Midbrain (tissue), 1 donor: ENCODE measurements at places on chromosomes 11 and 22.

- no peak for DNase-seq
These were observed 39.7 kb upstream of the TTLL12 start for GRCh38 chr22:43226377-43227238.

GRCh38 chr22:36405671-36406538, 18.1 kb upstream of the MYH9 start:
- no peak for DNase-seq

DNA sequence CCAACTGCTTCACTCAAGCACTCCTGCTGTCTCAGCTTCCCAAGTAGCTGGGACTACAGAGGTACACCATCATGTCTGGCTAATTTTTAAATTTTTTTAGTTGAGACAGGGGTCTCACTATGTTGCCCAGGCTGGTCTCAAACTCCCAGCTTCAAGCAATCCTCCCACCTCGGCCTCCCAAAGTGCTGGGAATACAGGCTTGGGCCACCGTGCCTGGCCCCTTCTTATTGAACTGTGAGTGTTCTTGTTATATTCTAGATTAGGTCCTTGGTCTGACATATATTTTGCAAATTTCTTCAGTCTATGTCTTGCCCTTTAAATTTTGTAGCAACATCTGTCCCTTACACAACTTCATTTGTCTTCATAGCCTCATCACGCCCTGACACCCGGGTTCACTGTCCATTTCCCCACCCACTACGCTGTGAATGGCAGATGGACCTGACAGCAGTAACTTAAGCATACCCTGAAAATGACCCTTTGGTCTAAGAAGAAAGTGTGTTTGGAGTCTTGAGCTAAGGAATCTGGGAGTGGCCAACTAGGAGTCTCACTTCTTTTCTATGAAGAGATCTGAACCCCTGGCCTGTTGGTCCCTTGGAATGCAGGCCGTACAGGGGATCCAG, 4.2 kb upstream of the FAM118A start:
- no peak for DNase-seq

DNA sequence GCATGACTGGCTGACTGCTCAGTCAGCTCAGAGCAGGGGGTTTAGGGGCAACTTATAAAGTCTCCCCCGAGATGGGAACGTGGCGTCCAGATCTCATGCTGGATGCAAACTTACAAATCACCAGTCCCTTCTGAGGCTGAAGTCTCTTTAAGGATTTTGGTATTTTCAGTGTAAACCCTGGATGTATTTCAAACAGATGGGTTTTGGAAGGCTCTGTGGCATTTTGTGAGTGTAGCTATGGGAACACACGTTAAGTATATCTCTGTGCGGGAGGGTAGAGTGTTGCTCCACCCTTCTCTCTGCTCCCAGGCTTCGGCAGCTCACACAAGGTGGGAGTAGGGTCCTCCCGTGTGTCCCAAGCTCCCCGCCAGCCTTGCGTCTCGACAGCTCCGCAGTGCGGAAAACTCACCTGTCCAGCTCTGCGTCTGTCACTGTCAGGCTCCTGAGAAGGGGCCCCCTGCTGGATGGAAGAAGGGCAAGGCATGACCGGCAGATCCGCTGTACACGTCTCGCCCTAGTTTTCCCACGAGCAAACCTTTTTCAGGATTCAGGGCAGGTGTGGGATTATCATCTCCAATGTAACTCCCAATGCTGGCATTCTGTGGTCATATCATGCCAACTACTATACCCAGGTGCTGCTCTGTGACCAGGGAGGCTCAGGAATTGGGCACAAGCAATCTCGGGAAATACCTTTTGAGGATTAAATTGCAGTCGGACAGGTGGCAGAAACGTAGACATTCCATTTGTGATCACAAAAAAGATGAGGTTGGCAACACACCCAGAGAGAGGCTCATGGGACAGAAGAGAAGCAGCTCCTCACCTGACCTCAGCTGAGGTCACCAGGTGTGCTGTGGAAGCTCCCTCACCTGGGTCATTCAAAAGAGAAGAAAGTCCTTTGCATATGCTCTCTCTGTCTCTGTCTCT, 313.9 kb upstream of the B3GAT1 start:
- DNase-seq, result no peak

DNA sequence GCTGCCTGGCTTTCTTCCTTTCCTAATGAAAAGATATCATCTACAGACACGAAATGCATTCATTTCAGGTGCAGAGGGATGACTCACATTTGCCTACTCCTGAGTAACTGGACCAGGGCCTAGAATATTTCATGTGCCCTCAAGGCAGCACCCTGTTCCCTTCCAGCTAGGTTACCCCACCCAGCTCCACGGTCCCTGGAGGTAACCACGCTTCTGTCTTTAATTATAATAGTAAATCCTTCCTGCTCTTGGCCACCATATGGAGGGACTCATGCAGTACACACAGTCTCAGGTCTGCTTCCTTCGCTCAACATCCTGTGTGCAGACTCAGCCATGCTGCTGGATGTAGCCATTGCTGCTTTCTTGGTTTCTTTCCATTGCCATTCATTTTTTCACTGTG, 22.3 kb downstream of the DHCR7 start:
- no peak for DNase-seq

- DNase-seq, result no peak
These were observed 88.1 kb upstream of the NARS2 start for GRCh38 chr11:78662811-78663210.

- no peak for DNase-seq
These were observed 129.5 kb downstream of the MICAL2 start for GRCh38 chr11:12239804-12240371.

GRCh38 chr11:121489823-121490222, 37.1 kb upstream of the SORL1-AS1 start:
- DNase-seq, result no peak

DNA sequence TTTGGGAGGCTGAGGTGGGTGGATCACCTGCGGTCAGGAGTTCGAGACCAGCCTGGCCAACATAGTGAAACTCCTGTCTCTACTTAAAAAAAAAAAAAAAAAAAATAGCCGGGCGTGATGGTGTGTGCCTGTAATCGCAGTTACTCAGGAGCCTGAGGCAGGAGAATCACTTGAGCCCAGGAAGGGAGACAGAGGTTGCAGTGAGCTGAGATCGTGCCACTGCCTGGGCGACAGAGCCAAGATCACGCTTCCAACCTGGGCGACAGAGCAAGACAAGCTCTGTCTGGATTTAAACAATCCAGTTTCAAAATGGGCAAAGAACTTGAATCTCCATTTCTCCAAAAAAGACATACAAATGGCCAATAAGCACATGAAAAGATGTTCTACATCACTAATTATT, 12.5 kb downstream of the LMO2 start:
- no peak for DNase-seq

DNA sequence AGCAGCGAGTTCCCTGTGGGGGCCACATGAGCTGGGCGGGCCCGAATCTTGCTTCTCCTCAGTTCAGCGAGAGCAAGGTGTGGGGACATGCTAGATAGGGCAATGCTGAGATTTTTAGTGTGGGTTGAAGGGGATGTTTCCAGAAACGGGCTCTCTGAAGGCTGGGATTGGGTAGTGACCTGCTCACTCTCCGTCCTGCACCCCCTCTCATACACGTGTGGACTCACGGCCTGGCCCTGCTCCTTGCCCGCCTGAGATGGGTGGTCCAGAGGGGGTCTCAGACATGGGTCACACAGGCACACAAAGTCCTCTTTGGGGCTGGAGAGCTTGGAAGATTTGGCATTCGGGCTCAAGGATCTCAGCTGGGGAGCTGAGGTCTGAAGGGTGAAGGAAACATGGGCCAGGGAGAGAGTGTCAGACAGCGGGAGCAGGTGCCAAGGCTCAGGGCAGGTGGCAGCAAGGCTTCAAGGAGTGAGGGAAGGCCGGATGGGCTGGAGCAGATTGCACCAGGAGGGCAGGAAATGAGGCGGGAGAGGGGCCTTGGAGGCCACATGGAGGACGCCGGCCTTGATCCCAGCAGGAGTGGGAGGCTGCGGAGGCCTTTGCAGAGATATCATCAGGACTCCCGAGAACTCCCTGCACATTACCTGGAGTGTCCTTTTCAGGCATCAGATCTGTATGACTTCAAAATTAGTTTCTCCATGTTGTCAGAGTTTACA, 74.1 kb downstream of the PARVB start:
- DNase-seq, result no peak

GRCh38 chr11:83502041-83502440, 215.9 kb upstream of the CCDC90B start:
- no peak for DNase-seq

- DNase-seq, result no peak
These were observed 25.4 kb downstream of the CREB3L1 start for GRCh38 chr11:46302866-46303265.

DNA sequence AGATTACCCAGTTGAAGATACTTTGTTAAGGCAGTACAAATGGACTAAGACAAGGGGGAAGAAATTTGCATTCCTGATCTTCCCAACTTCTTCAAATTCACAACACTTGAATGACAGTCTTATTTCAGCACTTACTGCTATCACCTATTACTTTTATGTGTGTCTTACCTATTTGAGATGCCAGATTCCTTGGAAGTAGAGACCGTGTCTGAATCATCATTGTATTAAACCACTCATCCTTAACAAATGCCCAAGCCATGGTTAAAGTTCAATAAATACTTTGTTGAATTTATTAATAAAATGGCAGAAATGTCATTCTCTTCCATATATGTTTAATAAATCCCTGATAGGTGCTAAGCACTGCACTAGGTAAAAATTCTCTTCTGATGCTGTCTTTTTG, 18.3 kb downstream of the SC5D start:
- no peak for DNase-seq

DNA sequence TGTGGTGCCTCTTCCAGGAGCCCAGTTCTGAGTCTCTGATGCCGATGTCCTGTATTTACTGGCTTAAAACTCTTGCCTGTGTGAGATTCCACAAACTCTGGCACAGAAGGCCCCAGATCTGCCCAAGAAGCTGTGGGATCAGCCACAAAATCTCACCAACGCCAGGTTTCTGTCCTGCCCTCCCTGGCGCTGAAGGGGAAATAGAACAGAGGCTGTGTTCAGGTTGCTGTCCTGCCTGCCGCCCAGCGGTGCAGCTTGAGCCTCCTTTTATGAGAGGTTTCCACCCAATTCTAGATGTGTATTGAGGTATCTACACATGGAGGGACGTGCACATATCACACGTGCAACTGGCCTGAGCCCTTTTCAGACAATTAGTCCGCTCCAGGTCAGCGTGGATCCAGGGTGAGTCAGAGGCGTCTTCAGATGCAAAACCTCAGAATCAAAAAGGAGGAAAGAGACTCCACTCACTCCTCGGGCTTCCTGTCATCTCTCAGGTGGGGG, 2.2 kb downstream of the TMEM80 start:
- no peak for DNase-seq
